ENCODE measurements at places on chromosomes 3 and 15.

- no peak for DNase-seq
Observed at GRCh38 chr3:126423191-126424038, 28.7 kb downstream of the CFAP100 start.

GRCh38 chr3:4581920-4582611 is 88.9 kb downstream of the ITPR1 start:
- DNase-seq: no peak

DNA sequence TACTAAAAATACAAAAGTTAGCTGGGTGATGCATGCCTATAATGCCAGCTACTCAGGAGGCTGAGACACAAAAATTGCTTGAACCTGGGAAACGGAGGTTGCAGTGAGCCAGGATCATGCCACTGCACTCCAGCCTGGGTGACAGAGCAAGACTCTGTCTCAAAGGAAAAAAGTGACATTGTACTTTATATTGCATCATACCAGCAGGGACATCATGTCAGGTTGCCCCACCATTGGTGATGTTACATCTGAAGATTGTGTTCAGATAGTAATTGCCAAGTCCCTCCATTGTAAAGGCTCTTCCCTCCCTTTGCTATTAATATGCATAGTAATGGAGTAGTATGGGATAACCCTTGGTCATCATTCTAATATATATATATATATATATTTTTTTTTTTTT is 44.8 kb downstream of the FOXL2 start:
- DNase-seq: no peak

GRCh38 chr15:73620078-73620477 is 13.1 kb downstream of the NPTN start:
- no peak for DNase-seq

GRCh38 chr3:42537350-42537749 is 34.9 kb downstream of the VIPR1 start:
- no peak for DNase-seq

GRCh38 chr3:171194965-171195364 is 168.4 kb upstream of the SLC2A2 start:
- DNase-seq: no peak

DNA sequence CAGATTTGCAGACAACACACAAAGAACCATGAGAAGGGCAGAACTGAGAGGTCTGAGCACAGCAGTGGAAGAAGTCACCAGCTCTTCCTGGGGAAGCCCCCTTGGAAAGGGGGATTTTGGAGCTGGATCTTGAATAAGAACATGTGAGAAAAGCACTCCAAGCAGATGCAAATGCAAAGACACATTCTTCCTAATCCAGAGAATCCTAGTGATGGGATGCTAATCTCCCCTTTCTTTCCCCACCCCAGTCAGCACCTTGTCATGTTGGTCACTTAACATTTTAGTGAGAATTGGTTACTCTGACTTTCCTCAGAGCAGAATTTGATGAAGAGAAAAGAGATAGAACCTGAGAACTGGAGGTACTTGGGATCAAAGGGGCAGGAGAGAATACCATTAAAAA is 148.5 kb downstream of the SSR3 start:
- no peak for DNase-seq

GRCh38 chr3:50154840-50155490 is at the start of gene SEMA3F:
TSS of gene SEMA3F (plus strand) at chr3:50155324. CDS start at chr3:50159623, 4,299 bp downstream.
- peak; percentile 69 for DNase-seq

- no peak for DNase-seq
Observed at GRCh38 chr15:51198701-51199232, 104.1 kb upstream of the TNFAIP8L3 start.

DNA sequence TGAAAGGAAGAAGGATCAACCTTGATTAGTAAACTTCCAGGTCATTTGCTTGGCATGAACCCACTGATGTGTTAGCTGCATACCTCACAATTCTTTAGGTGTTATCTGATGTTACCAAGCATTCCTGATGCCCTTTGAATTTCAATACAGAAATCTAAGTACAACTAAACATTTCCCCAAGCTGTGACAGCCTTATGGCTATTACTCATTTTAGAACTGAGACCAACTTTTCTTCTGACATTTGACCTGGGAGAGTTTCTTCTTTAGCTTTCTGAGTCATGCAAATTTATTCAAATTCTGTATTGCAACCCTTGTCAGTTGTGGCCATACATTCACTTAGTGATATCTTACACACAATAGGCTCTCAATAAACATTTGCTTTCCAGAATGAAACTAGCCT is 124.3 kb downstream of the TIGIT start:
- no peak for DNase-seq

DNA sequence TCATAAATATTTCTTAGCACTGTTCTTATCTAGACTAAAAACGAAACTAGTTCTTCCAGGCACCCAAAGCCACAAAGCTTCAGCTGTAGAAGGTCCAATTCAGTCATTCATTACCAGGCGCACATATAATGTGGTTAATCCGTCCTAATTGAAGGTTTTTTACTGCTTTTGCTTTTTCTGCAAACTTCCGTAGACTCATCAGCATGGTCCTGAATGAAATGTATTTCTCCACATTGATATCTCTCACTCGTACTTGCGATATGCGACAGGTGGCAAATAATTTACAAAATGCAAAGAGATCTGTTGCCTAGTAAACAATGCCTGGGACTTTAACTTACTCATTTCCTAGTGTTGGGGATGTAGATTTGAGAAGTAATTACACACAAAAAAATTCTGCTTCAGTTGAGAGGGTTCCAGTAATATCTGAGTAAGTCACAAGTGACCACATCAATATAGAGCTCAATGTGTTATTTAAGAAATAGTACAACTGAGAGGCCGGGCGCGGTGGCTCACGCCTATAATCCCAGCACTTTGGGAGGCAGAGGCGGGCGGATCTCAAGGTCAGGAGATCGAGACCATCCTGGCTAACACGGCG is 75.0 kb upstream of the MBNL1 start:
- DNase-seq: no peak

DNA sequence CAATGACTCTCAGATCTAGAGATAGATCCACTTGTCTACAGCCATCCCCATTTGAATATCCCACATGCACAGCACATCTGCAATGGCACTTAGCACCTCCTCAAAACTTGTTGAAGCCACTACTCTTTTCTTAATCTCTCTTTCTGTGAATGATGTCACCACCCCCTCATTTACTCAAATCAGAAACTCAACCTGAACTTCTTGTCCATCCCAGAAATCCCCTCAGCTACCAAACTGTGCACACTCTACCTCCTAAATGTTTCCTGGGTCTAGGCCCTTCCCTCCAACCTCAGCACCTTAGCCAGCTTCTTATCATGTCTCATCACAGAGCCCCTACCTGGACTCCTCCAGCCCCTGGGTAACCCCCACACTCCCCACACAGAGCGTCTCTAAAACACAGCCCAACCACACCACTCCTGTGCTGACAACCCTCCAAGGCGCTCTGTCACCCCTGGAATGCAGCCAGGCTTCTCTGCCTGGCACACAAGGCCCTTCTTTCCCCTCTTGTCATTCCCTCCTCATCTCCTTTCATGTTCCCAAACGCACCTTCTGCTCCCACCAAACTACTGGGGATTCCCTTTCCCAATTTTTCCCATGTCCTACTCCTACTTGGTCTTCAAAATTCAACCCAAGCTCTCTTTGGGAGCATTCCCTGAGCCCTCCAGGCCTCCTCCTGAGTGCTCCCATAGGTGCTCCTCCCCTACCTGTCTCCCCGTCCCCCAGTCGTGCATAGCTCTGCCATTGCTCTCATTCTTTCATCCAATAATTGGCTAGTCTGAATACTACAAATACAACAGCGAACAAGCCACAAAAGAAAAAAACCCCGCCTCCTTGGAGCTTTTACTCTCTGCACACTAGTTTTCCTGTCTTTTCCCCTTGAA is 39.8 kb upstream of the ZBTB38 start:
- no peak for DNase-seq

GRCh38 chr3:8567784-8568575 is 66.4 kb downstream of the LMCD1 start:
- no peak for DNase-seq

DNA sequence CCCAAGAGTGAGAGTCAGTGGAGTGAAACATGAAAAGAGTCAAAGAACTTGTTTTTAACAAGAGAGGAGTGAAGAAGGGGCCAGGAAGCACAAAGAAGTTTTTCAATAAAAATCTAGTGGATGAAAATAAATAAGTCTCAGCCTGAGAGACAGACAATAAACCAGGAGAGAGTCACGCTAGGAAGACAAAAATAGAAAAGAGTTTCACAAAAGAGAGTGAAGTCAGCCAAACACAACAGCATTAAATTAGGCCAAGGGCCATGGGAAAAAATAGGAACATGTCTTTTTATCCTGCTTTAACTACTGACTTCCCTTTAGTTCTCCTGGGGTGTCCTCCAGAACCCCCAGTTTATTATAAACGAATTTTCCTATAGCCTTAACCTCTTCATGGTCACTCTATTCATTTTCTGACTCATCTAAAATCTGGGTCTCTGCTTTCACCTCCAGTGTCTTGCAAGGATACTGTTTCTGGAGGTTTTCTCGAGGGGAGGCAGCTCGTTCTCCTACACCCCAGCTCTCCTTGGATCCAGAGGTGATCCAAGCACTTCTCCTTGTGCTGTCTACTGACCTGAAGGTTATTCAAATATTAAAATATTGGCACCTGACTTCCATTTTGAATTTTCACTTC is 571.5 kb upstream of the PPP2R3A start:
- no peak for DNase-seq

DNA sequence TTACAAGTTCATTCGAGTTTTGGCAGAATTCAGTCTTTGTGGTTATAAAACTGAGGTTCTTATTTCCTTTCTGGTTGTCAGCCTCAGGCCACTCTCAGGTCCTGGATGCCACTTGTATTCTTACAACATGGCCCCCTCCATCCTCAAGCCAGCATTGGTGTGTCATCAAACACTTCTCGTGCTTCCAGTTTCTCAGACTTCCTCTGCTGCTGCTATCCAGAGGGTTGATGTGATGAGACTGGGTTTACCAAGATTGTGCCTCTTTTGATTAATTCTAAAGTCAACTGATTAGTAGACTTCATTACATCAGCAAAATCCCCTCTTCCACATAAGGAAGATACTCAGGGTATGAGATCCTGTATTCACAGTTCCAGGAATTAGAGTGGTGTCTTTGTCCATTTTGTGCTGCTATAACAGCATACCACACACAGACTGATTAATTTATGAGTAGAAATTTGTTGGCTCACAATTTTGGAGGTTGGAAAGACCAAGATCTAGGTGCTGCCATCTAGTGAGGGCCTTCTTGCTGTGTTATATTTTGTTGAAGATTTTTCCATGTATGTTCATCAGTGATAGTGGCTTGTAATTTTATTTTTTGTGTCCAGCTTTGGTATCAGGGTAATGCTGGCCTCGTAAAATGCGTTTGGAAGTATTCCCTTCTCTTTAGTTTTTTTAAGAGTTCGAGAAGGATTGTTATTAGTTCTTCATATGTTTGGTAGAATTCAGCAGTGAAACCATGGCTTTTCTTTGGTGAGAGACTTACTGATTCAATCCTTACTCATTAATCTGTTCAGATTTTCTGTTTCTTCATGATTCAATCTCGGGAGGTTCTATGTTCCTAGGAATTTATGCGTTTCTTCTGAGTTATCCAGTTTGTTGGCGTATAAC is 11.1 kb downstream of the LRCH3 start:
- DNase-seq: peak; percentile 48

GRCh38 chr3:170523248-170523647 is 62.6 kb downstream of the SLC7A14 start:
- DNase-seq: no peak

GRCh38 chr15:95503640-95504225 is 826.8 kb upstream of the NR2F2 start:
- no peak for DNase-seq

DNA sequence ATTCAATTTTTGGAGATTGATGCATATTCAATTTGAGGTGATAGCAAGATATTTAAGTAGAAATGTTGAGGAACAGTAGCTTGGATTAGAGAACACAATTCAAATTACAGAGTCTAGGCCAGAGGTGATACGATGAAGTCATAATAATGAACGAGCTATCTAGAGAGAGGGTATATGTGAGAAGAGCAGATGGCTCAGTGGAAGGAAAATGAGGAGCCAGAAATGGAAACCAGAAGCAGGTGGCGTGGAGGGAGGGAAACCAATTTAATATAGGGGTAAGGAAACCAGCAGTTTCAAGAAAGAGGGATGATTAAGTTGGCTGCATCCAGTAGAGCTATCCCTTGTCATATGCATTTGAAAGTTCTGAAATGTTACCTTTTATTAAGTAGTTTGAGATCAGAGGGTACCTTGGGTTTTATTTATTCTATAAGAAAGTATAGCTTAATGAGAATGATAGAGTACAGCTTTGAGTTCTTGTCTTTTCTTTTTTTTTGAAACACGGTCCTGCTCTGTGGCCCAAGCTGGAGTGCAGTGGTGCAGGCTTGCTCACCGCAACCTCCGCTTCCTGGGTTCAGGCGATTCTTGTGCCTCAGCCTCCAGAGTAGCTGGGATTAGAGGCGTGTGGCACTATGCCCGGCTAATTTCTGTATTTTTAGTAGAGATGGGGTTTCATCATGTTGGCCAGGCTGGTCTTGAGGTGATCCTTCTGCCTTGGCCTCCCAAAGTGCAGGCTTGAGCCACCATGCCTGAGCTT is 22.1 kb downstream of the NCK1 start:
- no peak for DNase-seq

GRCh38 chr3:40691452-40691861 is 166.7 kb downstream of the ZNF621 start:
- peak; percentile 22 for DNase-seq

DNA sequence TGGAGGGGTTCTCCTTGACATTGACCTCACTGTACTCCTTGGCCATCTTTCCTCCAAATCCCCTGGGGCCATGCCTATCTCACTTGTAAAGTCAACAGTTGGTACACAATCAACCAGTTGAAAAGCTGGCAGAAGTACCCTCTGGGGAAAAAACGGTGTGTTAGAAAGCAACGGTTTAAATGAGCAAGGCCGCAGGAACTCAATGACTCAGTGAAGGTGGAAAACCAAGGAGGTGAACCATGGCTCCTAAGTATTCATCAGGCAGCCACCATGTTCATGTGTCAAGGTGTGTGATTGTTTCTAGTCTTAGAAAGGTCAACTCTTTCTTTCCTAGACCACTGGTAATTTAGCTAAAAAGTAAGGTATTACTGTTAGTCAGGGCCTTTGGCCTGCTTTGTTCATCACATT is 130.9 kb upstream of the SATB1 start:
- no peak for DNase-seq

GRCh38 chr3:46380471-46381221 is 9.9 kb downstream of the CCR5 start:
- DNase-seq: no peak

DNA sequence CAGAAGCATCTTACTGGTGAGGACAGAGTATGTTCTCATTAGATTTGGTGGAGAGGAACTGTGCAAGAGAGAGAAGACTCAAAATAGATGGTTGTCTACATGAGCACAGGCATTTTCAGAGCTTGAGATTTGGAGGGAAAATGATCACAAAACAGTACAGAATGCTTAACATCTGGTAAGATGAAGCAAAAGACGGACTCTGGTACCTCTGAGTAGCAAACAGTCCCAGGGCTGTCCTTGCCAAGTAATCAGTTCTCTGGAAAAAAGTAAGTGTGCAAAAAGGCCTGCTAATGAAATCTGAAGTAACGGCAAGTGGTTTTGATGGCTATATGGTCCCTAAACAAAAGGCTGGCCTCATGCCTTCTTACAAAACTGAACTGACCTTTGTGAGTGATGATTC is 414.2 kb downstream of the CNTN4 start:
- DNase-seq: no peak

- no peak for DNase-seq
Observed at GRCh38 chr3:119331661-119332060, 37.5 kb downstream of the ARHGAP31 start.

- no peak for DNase-seq
Observed at GRCh38 chr3:191216510-191216909, 17.5 kb downstream of the OSTN start.

Data from SW480 (cell line).